Urothelium cell line (cell line): ENCODE measurements at places on chromosomes 2 and 18.

GRCh38 chr2:102098756-102099155 lies 43.8 kb upstream of the IL1R1 start:
- no peak for DNase-seq

- no peak for DNase-seq
Observed at GRCh38 chr18:22695674-22696073, 237.5 kb upstream of the RBBP8 start.

DNA sequence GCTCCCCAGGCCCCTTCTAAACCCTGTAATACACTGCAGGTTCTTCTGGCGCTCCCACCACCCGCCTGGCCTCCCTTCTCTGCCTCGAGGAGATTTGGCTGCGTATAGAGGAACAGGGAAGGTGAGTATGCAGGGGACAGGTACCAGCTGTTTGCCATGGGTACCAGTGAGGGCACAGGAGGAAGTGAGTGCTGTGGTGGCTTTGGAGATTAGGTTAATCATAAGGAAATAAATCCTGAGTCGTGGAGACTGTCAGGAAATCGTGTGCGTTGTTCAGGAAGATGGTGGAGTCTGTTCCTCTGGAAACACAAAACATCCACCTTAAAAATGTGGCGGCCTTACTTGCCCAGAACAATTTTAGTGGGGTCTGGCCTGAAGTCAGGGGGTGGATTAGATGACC lies 230.4 kb downstream of the FAM210A start:
- no peak for DNase-seq

DNA sequence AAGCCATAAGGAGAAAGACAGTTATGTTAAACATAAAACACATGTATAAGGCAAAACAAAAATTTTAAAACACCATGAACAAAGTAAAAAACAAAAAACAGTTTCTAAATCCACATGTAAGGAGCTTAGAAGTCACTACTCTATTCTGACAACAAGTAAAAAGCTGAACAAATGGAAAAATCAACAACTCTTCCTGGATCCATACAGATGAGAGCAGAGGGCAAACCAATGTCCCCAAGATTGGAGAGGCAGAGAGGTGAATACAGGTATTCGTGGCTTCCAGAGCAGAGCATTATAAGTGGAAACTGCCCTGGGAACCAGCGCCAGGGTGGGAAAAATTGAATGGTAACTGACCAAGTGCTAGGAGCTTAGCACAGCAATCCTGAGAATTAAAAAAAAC lies 93.5 kb downstream of the SPIRE1 start:
- no peak for DNase-seq

DNA sequence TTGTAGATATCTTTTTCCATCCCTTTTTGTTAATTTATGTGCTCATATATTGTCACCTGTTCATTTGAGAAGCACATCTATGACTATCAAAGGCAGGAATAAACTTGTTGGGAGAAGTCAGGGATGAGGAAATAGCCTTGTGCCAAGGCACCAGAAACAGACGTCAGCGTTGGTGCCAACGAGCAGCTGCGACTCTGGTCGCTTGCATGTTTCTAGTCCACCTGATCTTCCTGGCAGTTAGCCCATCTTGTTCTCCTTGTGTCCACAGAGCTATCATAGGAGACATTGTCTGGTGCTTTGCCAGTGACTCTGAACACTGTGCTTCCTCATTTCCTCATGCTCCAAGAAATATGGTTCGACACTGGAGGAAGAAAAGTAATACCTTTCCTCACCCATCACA lies 374.4 kb downstream of the PTPRM start:
- DNase-seq = no peak

DNA sequence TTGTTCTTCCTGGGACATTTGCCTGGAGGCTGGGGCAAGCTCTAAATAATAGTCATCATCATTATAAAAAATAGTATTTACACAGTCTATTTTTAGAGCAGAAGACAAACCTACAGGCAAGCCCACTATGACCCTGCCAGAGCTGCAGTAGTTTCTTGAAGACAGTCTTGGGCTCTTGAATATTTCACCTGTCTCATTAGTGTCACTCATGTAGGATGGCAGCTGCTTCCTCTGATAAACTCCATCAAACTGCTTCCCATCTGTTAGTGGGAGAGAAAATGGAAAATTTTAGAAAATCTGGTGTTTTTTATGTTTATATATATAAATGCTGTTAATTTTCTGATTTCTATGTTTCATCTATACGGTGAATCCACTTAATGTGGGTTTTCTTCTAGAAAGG lies 8.5 kb upstream of the CYRIA start:
- DNase-seq = no peak

DNA sequence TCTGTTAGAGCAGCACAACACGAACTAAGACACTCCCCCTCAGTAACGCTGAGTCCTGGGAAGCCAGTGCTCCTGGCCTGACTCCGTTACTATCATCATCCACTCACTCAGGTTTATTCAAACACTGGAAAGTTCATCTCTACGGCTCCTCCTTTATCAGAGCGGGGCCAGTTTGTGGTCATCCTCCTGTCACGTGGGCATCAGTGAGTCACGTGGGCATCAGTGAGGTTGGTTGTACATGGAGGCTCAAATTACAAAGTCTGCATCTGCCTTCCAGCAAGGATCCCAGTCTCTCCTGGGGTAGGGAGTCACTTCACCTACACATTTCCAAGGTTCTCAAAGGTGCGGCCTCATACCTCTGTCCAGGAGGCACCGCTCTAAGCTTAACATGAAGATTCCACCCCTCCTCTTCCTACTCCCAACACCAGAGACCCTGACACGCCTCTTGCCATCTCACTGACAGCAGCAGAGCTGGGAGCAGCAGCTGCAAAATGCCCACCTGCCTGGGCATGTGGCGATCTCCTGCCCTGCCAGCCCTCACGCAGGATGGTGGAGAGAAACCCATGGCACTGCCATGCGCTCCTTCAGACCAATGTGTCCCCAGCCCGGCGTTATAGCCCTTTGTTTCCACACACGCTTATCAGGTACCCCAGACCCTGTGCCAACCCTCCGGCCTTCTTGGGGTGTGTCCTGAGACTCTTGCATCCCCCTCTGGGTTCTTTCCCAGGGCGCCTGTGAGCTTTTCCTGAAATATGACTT lies 99.2 kb upstream of the PTPRM start:
- DNase-seq = peak; percentile 68

DNA sequence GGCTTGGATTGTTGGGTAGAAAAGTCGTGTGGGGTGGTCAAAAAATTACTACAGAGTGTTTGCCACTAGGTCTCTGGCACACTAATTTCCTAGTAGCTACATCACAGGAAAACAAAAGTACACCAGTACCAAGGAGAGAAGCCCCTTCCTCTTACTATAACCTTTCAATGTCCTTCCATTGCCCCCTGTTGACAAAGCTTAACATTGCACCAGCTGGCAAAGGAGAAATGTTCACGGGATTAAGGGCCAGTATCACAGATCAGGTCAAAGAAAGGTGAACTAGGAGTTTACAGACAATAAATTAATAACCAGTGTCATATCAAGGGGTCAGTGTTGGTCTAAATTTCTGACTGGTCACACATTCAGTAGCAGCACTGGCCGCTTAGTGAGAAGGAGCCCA lies 1139.6 kb upstream of the FAM98A start:
- DNase-seq = no peak

GRCh38 chr2:10341193-10341592 lies 38.5 kb downstream of the HPCAL1 start:
- DNase-seq = no peak

- DNase-seq = peak; percentile 15
Observed at GRCh38 chr2:10140841-10141610, 18.5 kb downstream of the RRM2 start.

- DNase-seq = no peak
Observed at GRCh38 chr18:49381267-49381845, 79.1 kb downstream of the DYM start.

DNA sequence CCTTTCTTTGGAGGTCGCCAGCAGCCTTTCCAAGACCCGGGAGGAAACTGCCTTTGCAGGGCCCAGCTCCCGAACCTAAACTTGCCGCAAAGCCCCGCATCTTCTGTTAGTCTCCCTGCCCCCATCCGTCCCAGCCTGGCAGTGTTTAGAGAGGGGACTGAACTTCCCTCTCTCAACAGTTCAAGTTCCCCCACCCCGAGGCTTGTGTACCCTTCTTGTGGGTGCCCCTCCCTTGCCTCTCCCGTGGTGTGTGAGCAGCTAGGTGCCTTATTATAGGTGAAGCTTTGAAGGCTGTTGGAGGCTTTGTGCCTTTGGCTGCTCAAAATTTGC lies 1.4 kb downstream of the LBH start:
- no peak for DNase-seq

DNA sequence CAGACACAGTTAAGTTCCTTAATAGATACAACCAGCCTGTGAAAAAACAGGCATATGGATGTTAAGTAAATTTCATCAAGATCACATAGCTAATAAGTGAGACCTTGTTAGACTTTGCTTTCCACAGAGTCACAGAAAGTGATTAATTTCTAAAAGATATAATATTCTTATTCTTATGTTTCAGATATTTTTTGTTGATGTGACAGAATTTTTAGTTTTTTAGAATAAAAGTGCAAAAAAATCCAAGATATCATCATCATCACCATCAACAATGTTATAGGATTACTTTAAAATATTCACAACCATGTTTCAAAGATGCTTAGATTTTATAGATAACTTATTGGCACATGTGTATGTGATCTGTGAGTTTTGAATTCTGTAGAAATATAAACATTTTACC lies 132.3 kb upstream of the ITGA4 start:
- DNase-seq = no peak

DNA sequence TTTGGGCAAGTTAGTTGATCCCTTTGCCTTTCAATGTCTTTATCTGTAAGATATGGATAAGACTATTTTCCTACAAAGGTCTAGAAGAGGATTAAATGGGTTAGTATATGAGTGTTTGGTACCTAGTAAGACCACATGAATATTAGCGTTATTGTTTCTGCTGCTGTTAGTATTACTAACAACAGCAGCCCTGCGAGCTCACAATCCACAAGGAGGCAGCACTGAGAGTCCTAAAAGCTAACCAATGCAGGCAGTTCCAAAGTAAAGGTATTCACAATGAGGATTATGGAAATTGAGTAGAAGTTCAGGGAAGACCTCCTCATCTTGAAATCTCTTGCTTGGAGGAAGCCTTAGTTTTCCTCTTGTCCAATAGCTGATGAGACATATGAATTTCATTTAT lies 248.9 kb downstream of the TDRD15 start:
- no peak for DNase-seq

GRCh38 chr2:216119146-216119545 lies 10.0 kb downstream of the XRCC5 start:
- no peak for DNase-seq

GRCh38 chr2:71782323-71782722 lies 329.0 kb downstream of the DYSF start:
- no peak for DNase-seq

DNA sequence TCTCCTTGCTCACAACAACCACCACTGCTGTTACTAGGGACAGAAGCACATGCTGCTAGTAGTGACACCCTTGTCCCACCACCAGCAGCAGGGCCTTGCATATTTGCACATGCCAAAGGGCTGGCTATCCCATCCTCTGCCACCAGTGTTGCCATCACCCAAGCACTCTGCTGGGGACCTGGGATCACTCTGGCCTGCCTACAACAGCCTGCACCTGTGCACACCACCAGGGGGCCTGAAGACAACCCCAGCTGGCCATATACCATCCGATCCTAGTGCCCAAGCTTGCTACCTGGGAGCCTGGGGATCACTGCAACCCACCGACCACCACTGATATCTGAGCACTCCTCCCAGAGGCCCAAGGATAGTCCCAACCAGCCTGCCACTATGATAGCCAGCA lies 99.9 kb upstream of the FANCL start:
- no peak for DNase-seq

DNA sequence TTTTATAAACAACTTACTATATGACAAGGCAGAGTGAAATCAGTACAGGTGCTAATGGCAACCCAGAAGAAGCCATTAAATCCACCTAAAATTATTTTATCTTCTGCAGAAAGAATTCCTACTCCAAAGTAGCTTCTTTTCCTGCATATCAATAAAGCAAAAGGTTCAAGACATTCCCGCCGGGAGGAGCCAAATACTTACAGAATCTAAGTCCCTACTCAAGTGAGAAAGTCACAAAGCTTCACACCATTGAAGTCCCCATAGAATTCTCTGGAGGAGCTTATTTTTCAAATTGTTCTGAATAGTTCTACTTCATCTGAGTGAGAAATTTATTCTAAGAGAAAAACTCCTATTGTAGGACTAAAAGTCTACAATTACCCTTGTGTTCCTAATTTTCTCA lies 233.7 kb upstream of the HNRNPA3 start:
- DNase-seq = no peak

GRCh38 chr2:129763966-129764365 lies 215.5 kb upstream of the RAB6C start:
- DNase-seq = no peak

- DNase-seq = no peak
Observed at GRCh38 chr2:75494137-75494769, 66.5 kb downstream of the EVA1A start.

- DNase-seq = no peak
Observed at GRCh38 chr2:230494980-230495379, 79.0 kb downstream of the SP100 start.
